ENCODE measurements at places on chromosomes 4 and X. TPM values are rescaled to one million over a fixed set of nuclear protein-coding genes. Genes with fewer than 3 reads are reported as not detected.

IL15 gene
- total RNA-seq = 2.7 TPM

UNC5C gene
- total RNA-seq = 0.12 TPM

JADE3 gene
- total RNA-seq = 14.1 TPM

RBMXL3 gene
- not detected for total RNA-seq

SMIM10 gene
- total RNA-seq = 2.1 TPM

MAGEB1 gene
- not detected for total RNA-seq

GLOD5 gene
- total RNA-seq = not detected

WFS1 gene
- total RNA-seq = 45.4 TPM

ENAM gene
- not detected for total RNA-seq

HTR2C gene
- total RNA-seq = 2.4 TPM

NAT8L gene
- total RNA-seq = 7.7 TPM

SPRY1 gene
- total RNA-seq = 67.2 TPM

EDA2R gene
- 7.0 TPM for total RNA-seq

FAM184B gene
- total RNA-seq = 0.49 TPM

DNA sequence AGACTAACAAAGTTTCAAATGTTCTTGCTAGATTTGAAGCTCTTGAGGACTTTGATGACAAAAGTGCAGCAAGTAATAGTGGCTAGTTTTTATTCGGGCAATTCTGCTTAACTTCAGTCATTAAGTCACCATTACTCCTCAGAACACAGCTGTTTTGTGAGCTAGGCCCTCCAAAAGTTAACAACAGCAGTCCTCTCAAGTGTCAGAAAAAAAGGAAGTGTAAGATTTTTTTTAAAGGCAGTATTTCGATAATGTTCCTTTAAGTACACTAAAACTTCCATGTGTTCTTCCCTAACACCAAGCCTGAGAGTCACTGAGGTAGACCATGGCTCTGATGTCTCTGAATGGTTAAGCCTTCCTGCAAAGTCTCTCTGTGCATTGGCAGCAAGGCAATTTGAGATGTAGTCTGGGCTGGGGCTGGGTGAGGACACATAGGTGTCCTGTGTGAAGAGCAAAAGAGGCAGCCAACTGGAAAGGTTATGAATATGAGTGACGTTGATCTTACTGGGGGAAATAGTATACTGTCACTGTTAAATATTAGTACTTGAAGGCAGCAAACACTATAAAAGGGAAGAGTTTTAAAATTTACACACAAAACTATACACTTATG lies 174.0 kb upstream of the MAP3K15 start:
- H3K4me3 ChIP-seq = no peak overlapping the region
- H3K27me3 ChIP-seq = no peaks in the 10 kb centered on the region
- H3K36me3 ChIP-seq = no peaks in the 10 kb centered on the region

GRCh38 chr4:29043411-29043810 lies 1676.8 kb upstream of the PCDH7 start:
- H3K4me3 ChIP-seq = no peak overlapping the region
- H3K27ac ChIP-seq = no peak overlapping the region
- DNase-seq = no peak
- H3K36me3 ChIP-seq = no peaks in the 10 kb centered on the region
- no peaks in the 10 kb centered on the region for H3K4me1 ChIP-seq

- H3K36me3 ChIP-seq = no peaks in the 10 kb centered on the region
- peak overlapping the region; percentile 86 for H3K27ac ChIP-seq
- H3K27me3 ChIP-seq = no peaks in the 10 kb centered on the region
- DNase-seq = peak; percentile 92
These were observed 163.4 kb downstream of the BANK1 start for GRCh38 chr4:101953949-101954348.

- peaks cover 49% of the 10 kb centered on the region for H3K4me1 ChIP-seq
- H3K27ac ChIP-seq = peak overlapping the region; percentile 81
- DNase-seq = no peak
These were observed 21.9 kb downstream of the PTTG2 start for GRCh38 chr4:37981844-37982720.

DNA sequence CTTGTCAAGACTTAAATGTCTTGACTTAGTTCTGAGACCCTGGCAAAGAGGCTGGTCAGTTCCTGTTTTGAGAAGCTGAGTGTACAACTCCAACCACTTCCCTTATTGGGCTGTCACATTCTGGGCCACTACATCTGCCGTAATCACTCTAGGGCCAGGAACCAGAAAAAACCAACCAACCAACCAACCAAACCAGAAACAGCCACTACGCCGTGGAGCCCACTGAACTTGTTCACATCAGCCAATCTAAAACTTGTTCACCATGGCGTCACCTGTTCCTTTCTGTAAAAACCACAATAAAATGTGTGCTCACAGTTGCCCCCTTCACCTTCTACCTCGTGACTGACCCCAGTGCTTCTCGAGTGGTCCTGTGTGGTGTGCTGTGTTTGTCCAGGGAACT lies 107.3 kb downstream of the JADE1 start:
- no peaks in the 10 kb centered on the region for H3K36me3 ChIP-seq
- DNase-seq = no peak
- H3K27me3 ChIP-seq = no peaks in the 10 kb centered on the region
- H3K4me1 ChIP-seq = no peaks in the 10 kb centered on the region
- H3K27ac ChIP-seq = no peak overlapping the region

GRCh38 chrX:41708486-41708885 lies 15.5 kb upstream of the GPR82 start:
- H3K27me3 ChIP-seq = no peaks in the 10 kb centered on the region
- H3K36me3 ChIP-seq = no peaks in the 10 kb centered on the region
- peaks cover 19% of the 10 kb centered on the region for H3K4me1 ChIP-seq
- no peak overlapping the region for H3K27ac ChIP-seq

GRCh38 chrX:128759745-128760144 lies 707.5 kb upstream of the ACTRT1 start:
- no peak overlapping the region for H3K4me3 ChIP-seq
- no peak overlapping the region for H3K27ac ChIP-seq
- no peaks in the 10 kb centered on the region for H3K4me1 ChIP-seq
- H3K27me3 ChIP-seq = no peaks in the 10 kb centered on the region
- no peaks in the 10 kb centered on the region for H3K36me3 ChIP-seq
- DNase-seq = no peak

DNA sequence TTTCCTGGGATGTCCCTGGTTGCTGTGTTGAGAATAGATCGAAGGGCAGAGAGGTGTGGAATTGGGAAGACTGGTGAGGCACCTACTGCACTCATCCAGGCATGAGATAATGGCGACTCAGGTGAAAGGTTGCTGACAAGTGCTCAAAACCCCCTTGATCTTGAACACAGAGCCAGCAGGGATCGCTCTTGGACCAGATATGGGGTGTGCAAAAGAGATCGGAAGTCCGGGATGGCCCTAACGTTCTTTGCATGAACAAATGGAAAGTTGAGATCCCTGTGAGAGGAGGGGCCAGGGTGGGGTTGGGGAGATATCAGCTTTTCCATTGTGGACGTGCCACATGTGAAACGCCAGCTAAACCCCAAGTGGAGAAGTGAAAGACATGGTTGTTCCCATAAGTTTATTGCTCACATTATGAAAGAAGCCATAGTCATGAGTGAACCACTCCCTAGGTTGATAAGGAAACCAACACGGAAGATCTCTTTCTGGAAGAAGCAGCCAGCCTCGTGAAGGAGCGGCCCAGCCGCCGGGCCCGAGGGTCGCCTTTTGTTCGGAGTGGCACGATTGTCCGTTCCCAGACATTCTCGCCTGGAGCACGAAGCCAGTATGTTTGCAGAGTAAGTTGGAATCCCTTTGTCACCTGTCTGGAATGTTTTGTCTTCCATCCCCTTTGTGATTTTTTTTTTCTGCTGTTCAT lies 22.6 kb upstream of the CLCN4 start:
- H3K27me3 ChIP-seq = no peaks in the 10 kb centered on the region
- H3K27ac ChIP-seq = no peak overlapping the region
- H3K4me1 ChIP-seq = peaks cover 12% of the 10 kb centered on the region
- no peak for DNase-seq
- H3K36me3 ChIP-seq = no peaks in the 10 kb centered on the region

DNA sequence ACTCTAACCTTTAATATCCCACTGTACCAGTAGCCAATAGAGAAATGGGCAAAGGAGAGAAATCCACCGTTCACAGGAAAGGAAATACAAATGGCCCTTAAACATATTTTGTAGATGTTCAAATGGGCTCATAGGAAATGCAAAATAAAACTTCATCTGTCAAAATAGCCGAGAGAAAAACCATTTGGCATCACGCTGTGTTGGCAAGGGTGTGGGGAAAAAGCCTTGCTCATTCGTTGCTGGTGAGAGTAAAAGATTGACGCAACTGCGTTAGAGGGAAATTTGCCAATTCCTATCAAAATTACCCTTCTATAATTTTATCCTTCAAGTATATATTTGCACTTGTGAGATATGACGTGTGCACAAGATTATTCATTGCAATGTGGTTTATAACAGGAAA lies 131.9 kb downstream of the EIF4E start:
- H3K4me1 ChIP-seq = peaks cover 19% of the 10 kb centered on the region
- H3K36me3 ChIP-seq = no peaks in the 10 kb centered on the region
- H3K4me3 ChIP-seq = no peak overlapping the region
- H3K27me3 ChIP-seq = no peaks in the 10 kb centered on the region
- no peak for DNase-seq
- H3K27ac ChIP-seq = no peak overlapping the region

GRCh38 chr4:67052814-67053675 lies 492.3 kb downstream of the CENPC start:
- no peak for DNase-seq
- no peak overlapping the region for H3K27ac ChIP-seq
- H3K4me3 ChIP-seq = no peak overlapping the region
- no peaks in the 10 kb centered on the region for H3K36me3 ChIP-seq
- peaks cover 10% of the 10 kb centered on the region for H3K4me1 ChIP-seq

GRCh38 chr4:2848449-2848848 lies 4.8 kb downstream of the ADD1 start:
- H3K4me1 ChIP-seq = peaks cover 4% of the 10 kb centered on the region
- DNase-seq = no peak
- H3K36me3 ChIP-seq = no peaks in the 10 kb centered on the region

- H3K4me1 ChIP-seq = peaks cover 51% of the 10 kb centered on the region
- DNase-seq = no peak
- H3K27ac ChIP-seq = no peak overlapping the region
- H3K4me3 ChIP-seq = no peak overlapping the region
- no peaks in the 10 kb centered on the region for H3K36me3 ChIP-seq
These were observed 22.7 kb downstream of the ZFP42 start for GRCh38 chr4:188018262-188018661.

DNA sequence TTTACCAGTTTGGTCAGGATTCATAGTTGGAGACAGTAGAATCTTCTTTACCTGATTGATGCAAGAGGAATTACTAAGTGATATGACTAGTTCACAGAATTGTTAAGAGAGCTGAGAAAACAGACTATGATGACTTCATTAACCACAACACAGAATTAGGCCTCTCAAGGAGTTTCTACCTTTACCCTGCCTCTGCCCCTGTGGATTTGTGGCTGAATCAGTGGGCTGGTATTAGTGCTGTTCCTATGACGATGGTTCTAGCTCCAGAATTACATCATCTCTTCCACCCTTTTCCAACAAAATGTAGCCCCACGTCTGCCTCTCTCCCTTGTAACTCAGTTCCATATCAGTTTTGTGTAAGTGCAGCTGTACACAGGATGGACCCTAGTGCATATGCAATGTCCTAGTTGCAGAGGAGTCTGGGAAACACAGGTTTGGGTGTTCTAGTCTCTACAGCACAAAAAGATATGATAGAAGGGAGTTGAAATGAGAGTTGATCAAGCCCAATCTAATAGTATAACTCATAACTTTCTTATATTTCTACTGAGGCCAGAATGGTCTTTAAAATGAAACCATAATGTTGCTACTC lies 99.3 kb downstream of the ANXA5 start:
- DNase-seq = no peak
- no peak overlapping the region for H3K27ac ChIP-seq
- H3K27me3 ChIP-seq = no peaks in the 10 kb centered on the region
- H3K4me1 ChIP-seq = no peaks in the 10 kb centered on the region
- H3K4me3 ChIP-seq = no peak overlapping the region

GRCh38 chr4:159937595-159937994 lies 834.7 kb downstream of the RAPGEF2 start:
- H3K27ac ChIP-seq = no peak overlapping the region
- DNase-seq = no peak
- no peaks in the 10 kb centered on the region for H3K27me3 ChIP-seq
- peaks cover 8% of the 10 kb centered on the region for H3K36me3 ChIP-seq
- no peaks in the 10 kb centered on the region for H3K4me1 ChIP-seq
- no peak overlapping the region for H3K4me3 ChIP-seq

DNA sequence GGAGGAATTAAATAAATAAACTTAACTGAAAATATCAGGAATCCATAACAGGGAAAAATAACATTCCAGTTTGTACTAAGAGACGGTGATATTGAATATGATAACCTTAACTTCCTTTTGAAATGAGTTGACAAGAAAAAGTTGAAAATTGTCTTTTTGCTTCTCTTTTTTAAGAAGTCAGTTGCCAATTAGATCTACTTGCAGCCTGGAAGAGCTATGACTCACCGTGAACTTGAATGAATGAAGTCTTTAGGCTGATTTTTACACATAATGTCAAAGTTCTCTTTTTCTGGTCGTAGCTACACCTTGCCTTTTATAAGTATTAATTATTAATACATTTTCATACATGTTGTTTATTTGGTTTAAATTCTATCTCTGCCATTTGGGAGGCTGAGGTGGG lies 94.4 kb upstream of the HPGD start:
- H3K27me3 ChIP-seq = no peaks in the 10 kb centered on the region
- no peak overlapping the region for H3K27ac ChIP-seq
- DNase-seq = no peak
- H3K36me3 ChIP-seq = no peaks in the 10 kb centered on the region
- no peak overlapping the region for H3K4me3 ChIP-seq

GRCh38 chrX:30649859-30650258 lies 3.4 kb upstream of the GK start:
- no peaks in the 10 kb centered on the region for H3K36me3 ChIP-seq
- H3K27me3 ChIP-seq = no peaks in the 10 kb centered on the region
- H3K4me1 ChIP-seq = peaks cover 9% of the 10 kb centered on the region
